Lung microvascular endothelial cell (primary cell): ENCODE measurements at places on chromosomes 6 and 20. TPM values are rescaled to one million over a fixed set of nuclear protein-coding genes. Genes with fewer than 3 reads are reported as not detected.

DNAH8 gene
- under 0.01 TPM in 1 of 2 replicates, not detected in the other for total RNA-seq

CCHCR1 gene
- total RNA-seq, result 7.7 and 8.7 TPM in 2 replicates

CCDC28A gene
- total RNA-seq, result 13.7 and 16.6 TPM in 2 replicates

HELZ2 gene
- total RNA-seq, result 21.1 and 35.5 TPM in 2 replicates

IP6K3 gene
- total RNA-seq, result not detected in 2 replicates

KIF25 gene
- under 0.01 TPM in 1 of 2 replicates, not detected in the other for total RNA-seq

COL20A1 gene
- under 0.01 and 0.20 TPM in 2 replicates for total RNA-seq

KCNK16 gene
- not detected in 2 replicates for total RNA-seq
